Effector memory CD4-positive, alpha-beta T cell (primary cell): ENCODE measurements at places on chromosomes 1 and 21.

GRCh38 chr1:7379441-7379971, 391.6 kb upstream of the VAMP3 start:
- DNase-seq: no peak

DNA sequence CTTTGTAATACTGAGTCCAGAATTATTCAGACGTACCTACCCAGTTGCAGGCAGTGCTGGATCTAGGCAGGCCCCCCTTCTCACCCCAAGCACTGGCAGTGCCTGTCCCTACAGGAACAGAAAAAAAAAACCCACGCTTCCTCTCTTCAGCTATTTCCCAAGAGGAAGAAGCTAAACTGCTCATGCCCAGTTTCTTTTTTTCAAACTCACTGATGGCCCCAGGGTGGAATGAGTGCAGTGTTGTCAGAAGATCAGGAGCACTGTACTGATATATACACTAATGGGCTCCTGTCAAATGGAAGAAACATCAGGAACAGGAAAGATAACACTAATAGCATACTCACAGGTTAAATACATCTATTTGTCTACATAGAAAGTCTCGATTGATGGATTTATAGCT, 28.2 kb upstream of the DOCK7 start:
- no peak for DNase-seq

GRCh38 chr1:203306965-203307541, 1.7 kb downstream of the BTG2 start:
- DNase-seq: no peak

DNA sequence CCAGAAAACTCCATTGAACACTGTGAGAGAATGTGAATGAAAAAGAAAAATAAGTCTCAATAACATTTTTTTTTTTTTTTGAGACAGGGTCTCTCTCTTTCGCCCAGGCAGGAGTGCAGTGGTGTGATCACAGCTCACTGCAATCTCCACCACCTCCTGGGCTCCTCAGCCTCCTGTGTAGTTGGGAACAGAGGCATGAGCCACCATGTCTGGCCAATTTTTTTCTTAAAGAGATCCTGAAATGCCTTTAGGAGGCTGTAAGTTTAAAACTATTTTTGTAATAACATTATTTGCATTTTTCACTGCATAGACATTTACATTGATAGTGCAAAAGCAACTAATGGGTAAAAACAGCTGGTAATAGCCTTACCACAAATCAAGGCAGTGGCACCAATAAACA, 35.3 kb downstream of the GDAP2 start:
- DNase-seq: no peak

- no peak for DNase-seq
Observed at GRCh38 chr1:107436552-107437241, 295.9 kb downstream of the NTNG1 start.

- peak; percentile 21 for DNase-seq
Observed at GRCh38 chr1:9455487-9456234, 83.6 kb upstream of the SLC25A33 start.

DNA sequence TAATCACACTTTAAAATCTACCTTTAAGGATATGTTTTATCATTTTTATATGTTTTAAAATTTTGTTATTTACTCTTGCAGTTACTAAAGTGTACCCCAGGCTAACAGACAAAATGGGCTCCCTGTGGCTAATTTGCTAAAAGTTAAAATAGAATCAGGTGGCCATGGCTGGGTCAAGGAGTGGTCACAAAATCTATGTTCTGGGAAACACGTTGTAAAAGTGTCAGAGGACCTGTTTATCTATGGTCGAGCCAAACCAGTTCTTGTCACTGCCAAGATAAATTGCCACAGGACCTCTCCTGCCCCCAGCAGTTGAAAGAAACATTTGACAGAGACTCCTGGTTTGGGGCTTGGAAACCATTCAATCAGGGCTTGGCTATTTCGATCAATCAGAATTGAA, 21.2 kb upstream of the TTLL7 start:
- no peak for DNase-seq

- no peak for DNase-seq
Observed at GRCh38 chr1:176656257-176656995, 193.5 kb downstream of the PAPPA2 start.

- no peak for DNase-seq
Observed at GRCh38 chr21:27806281-27806680, 839.4 kb upstream of the ADAMTS5 start.

- DNase-seq: no peak
Observed at GRCh38 chr1:33895396-33895795, 31.5 kb downstream of the HMGB4 start.

DNA sequence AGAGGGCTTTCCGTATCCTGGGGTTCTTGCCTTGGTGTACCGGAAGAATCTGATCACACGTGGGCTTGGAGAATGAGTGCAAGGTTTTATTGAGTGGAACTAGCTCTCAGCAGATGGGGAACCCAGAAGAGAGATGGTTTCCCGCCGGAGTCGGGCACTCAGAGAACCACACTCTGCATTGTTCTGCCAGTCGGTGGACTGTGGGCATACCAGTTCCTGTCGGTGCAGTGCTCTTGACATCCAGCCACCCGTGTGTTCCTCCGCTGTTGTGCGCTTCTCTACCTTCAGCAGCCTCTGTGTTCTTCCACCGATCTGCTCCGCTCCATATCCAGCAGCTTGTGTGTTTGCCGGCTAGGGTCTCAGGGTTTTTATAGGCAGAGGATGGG, 10.8 kb upstream of the PPIE start:
- no peak for DNase-seq

- DNase-seq: no peak
Observed at GRCh38 chr21:45386728-45387371, 18.1 kb upstream of the COL18A1 start.

GRCh38 chr1:192732787-192733186, 76.1 kb upstream of the RGS2 start:
- DNase-seq: no peak

GRCh38 chr1:229015806-229016205, 255.1 kb upstream of the RAB4A start:
- no peak for DNase-seq

DNA sequence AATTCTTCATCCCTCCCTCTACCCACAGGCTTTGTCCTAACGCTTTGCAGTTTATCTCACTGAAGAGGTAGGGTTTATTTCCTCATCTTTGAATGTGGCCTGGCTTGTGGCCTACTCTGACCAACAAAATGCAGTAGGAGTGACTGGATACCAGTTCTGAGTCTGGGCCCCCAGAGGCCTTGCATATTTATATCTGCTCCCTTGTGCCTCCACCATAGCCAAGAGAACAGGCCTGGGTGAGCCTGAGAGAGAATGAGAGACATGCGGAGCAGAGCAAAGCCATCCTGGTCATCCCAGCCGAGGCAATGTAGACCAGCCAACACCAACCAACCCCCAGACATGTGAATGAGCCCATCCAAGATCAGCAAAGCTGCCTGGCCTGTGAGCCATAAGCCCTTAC, 30.3 kb downstream of the SMIM12 start:
- DNase-seq: no peak

- DNase-seq: no peak
Observed at GRCh38 chr1:187943606-187944403, 1115.1 kb downstream of the PLA2G4A start.

- peak; percentile 14 for DNase-seq
Observed at GRCh38 chr1:208132287-208132882, 111.8 kb downstream of the PLXNA2 start.

DNA sequence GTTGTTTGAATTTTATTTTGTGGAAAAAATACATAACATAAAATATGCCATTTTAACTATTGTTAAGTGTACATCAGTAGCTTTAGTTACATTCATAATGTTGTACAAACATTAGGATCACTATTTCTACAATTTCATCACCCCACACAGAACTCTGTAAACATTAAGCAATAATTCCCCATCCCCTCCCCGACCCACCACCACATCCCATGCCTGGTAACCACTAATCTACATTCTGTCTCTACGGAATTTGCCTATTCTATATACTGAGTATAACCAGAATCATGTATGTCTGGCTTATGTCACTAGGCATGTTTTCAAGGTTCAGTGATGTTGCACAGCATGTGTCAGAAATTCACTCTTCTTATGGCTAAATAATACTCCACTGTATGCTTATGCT, 47.7 kb downstream of the CDC42BPA start:
- DNase-seq: no peak

GRCh38 chr1:203290261-203291089, 14.8 kb upstream of the BTG2 start:
- peak; percentile 96 for DNase-seq

DNA sequence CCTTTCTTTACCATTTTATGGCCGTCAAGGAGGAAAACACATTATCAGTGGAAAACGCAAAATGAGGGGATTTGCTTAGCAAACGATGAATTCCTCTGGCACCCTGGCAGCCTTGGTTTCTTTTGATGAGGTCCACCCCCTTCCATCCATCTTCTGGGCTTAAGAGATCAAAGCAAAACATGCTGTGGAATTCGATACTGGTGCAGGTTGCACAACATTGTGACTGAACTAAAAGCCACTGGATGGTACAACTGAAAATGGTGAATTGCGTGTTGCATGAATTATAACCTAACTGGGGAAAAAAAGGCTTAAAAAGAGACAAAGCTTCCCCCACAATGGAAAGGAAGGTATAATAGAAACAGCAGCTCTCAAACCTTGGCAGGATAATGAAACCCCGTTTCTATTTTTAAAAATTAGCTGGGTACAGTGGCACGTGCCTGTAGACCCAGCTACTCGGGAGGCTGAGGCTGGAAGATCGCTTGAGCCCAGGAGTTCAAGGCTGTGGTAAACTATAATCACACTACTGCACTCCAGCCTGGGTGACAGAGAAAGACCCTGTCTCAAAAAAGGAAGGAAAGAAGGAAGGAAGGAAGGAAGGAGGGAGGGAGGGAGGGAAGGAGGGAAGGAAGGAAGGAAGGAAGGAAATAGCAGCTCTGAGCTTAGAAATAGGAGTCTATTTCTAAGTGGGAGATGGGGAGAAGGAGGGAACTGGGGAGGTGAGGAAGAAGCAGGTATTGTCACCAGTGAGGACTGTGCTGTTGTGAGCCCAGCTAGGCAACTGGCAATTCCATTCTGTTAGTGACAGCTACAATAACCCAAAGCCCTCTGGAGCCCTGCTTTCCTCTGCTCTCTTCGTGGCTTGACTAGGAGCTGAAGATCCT, 29.0 kb upstream of the LGALS8 start:
- no peak for DNase-seq

- no peak for DNase-seq
Observed at GRCh38 chr21:34086887-34087306, 13.5 kb downstream of the MRPS6 start.

DNA sequence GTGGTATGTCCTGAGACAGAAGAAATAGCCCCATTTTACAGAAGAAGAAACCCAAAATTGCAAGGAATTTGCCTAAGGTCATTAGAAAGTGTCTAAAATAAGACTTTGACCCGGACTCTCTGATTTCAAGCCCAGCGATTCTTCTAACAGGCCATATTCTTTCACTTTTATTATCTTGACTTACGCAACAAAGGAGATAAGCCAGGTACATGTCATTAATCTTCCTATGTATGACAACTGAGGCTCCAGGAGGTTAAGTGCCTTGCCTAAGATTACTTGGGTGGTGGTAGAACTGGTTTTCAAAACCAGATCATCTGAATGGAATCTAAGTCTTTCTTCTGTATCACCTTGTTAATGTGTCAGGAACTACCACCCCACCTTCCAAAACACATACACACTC, 124.3 kb downstream of the PBX1 start:
- DNase-seq: no peak

GRCh38 chr1:167251472-167251871, 30.8 kb downstream of the POU2F1 start:
- no peak for DNase-seq

DNA sequence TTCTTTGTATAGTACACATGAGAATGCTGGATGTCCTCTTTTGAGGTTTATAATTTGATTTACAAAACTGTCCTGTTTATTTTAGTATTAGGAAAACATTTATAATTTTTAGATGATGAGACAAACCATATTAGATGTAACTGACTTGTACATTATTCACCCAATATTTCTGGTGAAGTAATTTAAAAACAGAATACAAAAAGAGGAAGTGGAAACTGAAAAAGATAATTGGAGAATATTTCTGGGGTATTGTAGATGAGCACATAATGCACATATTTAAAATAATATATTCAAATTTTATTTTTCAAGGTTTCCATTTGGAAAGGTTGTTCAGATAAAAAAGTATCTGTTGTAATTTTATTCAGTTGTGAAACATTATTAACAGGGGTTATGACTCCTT, 40.7 kb downstream of the XPR1 start:
- no peak for DNase-seq

- no peak for DNase-seq
Observed at GRCh38 chr1:89635825-89636815, 3.2 kb downstream of the LRRC8C start.

GRCh38 chr1:207156826-207157225, 52.8 kb downstream of the C4BPA start:
- no peak for DNase-seq

DNA sequence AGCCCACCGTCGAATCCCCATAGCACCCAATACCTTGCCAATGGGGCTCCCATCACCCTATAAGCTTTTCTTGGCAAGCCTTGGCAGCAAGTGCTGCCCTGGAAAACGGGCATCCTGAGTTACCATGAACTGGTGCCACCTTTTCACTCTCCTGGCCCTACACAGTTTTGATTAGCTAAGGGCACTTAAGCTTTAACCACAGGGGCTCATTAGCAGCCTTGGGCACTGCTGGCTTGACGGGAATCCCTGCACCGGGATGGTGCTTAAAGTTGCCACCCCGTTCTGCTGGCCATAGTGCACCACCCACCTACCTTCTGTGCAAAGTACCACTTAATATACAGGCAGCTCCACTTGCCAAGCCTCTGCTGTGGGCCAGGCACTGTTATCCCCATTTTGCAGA, 13.7 kb downstream of the PARS2 start:
- DNase-seq: no peak

DNA sequence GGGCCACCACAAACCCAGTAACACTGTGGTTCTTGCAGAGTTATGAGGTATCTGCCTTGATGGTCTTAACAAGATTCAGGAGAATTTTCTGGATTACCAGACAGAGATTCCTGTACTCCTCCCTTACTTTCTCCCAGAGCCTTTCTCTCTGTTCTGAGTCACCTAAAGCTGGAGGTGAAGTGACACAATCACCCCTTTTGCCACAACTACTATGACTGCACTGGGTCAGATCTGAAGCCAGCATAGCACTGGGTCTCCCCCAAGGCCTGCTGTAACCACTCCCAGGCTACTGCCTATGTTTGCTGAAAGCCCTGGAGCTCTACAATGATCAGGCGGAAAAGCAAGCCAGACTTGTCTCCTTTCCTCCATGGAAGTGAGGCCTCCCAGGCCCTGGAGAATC, 156.7 kb upstream of the NEGR1 start:
- DNase-seq: no peak
